Naive thymus-derived CD4-positive, alpha-beta T cell (primary cell): ENCODE measurements at places on chromosomes 6 and 20.

GRCh38 chr6:68760941-68761676 is 126.0 kb downstream of the ADGRB3 start:
- H3K27ac ChIP-seq = no peak overlapping the region
- H3K4me1 ChIP-seq = no peaks in the 10 kb centered on the region
- no peaks in the 10 kb centered on the region for H3K36me3 ChIP-seq
- no peak overlapping the region for H3K4me3 ChIP-seq
- H3K27me3 ChIP-seq = no peaks in the 10 kb centered on the region
- DNase-seq = no peak

- H3K27me3 ChIP-seq = no peaks in the 10 kb centered on the region
- no peaks in the 10 kb centered on the region for H3K36me3 ChIP-seq
- no peak overlapping the region for H3K4me3 ChIP-seq
- no peak overlapping the region for H3K27ac ChIP-seq
- no peak for DNase-seq
These were observed 16.9 kb downstream of the TDRD6 start for GRCh38 chr6:46704562-46704961.

DNA sequence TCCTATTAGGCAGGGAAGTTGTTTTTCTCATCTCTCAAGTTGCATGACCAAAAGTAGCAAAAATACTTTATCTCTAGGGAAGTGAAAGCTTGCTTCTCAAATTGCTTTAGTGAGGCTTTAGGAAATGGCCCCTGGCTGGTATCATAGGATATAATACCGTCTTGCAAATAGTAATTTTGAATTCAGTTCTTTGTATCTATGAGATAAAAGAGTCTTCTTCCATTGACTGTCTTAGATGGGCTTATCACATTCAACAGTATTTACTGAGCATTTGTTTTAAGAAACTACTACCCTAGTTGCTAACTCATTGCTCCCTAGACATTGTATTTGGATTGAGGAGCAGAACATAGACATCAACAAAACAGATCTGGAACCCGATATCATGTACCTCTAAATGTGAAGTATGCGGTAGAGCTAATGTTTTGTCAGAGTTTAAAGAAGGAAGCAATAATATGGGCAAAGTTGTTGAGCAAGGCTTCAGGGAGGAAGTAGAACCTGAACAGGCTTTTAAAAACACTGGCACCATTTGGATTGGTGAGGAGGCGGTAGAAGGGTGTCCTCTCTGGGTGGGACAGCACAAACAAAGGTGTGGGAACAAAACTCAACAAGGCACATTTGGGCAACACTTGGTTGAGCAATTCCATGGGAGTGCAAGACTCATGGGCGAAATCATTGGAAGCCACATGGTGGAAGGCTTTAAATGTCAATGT is 101.5 kb downstream of the SGK1 start:
- H3K4me3 ChIP-seq = no peak overlapping the region
- no peaks in the 10 kb centered on the region for H3K27me3 ChIP-seq
- H3K27ac ChIP-seq = no peak overlapping the region
- no peak for DNase-seq
- H3K36me3 ChIP-seq = no peaks in the 10 kb centered on the region
- H3K4me1 ChIP-seq = no peaks in the 10 kb centered on the region

DNA sequence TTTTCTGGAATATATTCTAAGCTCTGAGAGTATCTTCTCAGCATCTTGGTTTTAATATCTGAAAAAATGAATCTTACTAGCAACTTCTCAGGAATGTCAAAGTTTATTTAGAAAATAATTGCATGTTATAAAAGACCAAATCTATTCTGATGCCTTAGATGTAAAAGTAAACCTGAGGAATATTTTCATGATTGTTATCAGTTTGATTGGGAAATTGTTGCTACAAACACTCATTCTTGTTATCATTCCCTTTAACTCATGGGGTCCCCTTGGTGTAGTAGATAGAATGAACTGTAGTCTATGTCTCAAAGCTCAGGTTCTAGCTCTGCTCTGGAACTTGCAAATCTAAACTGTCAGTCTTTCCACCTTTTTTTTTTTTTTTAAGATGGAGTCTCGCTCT is 50.0 kb downstream of the SNRNP48 start:
- H3K4me1 ChIP-seq = no peaks in the 10 kb centered on the region
- no peak overlapping the region for H3K4me3 ChIP-seq
- H3K27ac ChIP-seq = no peak overlapping the region
- H3K27me3 ChIP-seq = no peaks in the 10 kb centered on the region
- DNase-seq = no peak
- H3K36me3 ChIP-seq = no peaks in the 10 kb centered on the region

DNA sequence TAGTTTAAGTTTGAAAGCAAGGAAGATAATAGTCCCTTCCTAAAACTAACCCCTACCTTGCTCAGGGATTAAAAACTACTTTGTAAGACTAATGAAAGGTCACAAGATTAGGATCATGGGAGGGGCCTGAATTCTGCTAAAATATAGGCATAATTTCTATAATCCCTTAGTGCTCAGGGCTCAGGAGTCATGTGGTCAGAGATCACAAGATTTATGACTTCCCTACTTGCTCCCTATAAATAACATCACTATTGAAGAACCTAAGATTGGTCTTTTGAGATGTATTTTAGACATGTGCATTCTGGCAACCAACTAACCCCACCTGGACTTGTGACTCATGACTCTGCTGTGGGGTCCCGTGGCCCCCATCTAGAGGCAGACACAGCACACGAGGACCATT is 81.1 kb downstream of the STMND1 start:
- no peak overlapping the region for H3K27ac ChIP-seq
- no peaks in the 10 kb centered on the region for H3K36me3 ChIP-seq
- no peaks in the 10 kb centered on the region for H3K4me1 ChIP-seq
- no peak for DNase-seq
- H3K4me3 ChIP-seq = no peak overlapping the region

DNA sequence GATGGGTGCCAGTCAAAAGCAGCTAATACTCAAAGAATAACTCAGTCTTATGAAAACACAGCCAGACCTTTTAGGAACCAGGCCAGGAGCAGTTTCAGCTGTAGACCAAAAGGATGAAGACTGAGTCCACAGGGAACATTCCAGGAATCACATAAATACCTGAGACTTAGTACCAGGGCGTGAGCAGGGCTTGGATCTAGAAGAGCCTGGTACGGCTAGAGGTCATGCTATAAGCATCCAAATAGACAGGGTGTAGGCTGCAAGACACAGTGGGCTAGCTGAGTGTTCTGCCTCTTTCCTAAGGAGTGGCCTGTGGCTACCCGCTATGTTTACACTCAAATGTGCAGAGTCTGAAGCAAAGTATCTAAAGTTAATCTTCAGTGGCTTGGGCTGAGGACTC is 29.5 kb upstream of the LRRC1 start:
- no peaks in the 10 kb centered on the region for H3K36me3 ChIP-seq
- no peak overlapping the region for H3K27ac ChIP-seq
- no peak for DNase-seq
- no peak overlapping the region for H3K4me3 ChIP-seq
- no peaks in the 10 kb centered on the region for H3K27me3 ChIP-seq

GRCh38 chr6:25615471-25615870 is 36.5 kb upstream of the SCGN start:
- H3K4me1 ChIP-seq = no peaks in the 10 kb centered on the region
- no peak overlapping the region for H3K4me3 ChIP-seq
- no peak overlapping the region for H3K27ac ChIP-seq
- H3K27me3 ChIP-seq = no peaks in the 10 kb centered on the region

DNA sequence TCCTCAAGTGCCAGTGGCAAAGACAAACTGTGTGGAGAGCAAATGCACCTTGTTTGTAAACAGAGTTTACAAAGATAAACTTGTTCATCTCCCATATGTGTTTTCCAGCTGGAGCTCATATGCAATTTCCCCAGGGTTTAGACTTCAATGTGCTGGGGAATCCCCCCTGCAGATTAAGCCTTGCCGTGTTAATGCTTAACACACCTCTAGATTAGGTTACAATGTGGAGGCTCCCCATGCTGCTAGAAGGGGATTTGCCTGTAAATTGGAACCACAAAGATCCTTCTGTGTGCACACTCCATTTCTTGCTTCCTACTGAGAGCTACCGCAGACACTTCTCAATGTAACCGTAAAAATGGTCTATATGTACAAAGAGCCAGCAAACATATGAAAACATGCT is 263.1 kb downstream of the TBX18 start:
- no peaks in the 10 kb centered on the region for H3K4me1 ChIP-seq
- no peaks in the 10 kb centered on the region for H3K36me3 ChIP-seq
- no peak overlapping the region for H3K27ac ChIP-seq
- DNase-seq = no peak
- no peaks in the 10 kb centered on the region for H3K27me3 ChIP-seq

DNA sequence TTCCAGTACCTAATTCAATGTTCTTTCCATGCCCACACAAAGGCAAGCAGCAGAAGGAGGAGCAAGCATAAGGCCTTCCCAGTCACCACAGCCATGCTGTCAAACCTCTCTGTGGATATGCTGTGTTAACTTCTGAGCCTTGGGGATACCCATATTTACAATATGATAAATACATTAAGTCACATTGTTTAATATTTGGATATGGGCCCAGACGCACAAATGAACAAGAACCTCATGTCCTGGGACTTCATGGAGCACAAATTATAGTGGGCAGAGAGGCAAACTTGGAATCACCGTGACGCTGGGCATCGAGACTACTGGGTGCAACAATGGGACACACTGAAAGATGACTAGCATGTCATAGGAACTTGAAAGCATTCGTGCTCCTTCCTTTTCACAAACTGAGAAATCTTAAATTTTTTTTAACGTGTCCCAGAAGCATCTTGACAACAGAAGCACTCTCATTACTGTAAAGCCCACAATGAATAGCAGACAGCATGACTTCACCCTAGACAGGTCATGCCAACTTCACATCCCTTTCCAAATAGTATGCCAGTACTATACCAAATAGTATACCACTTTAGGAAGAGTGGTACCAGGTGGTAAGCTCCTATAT is 16.0 kb downstream of the SOD2 start:
- no peaks in the 10 kb centered on the region for H3K27me3 ChIP-seq
- no peak overlapping the region for H3K27ac ChIP-seq
- H3K4me3 ChIP-seq = no peak overlapping the region

DNA sequence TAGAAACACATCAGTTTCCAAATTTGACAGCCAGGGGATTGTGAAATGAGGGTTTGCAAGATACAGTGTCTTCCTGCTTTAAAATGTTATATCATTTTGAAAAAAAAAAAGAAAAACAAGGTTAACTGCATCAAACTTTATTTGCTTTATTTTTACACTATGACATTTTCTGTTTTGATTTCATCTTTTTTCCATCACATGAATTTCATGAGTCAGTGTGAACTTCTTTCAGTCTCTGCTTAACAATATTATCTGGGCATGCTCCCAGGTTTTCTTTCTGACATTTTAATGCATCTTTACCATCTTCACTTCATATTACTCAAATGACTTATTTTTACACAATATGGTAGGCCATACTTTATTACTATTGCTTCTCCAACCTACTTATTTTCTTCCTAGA is 1.9 kb downstream of the NCOA7 start:
- H3K27me3 ChIP-seq = no peaks in the 10 kb centered on the region
- H3K4me1 ChIP-seq = peaks cover 28% of the 10 kb centered on the region
- H3K36me3 ChIP-seq = no peaks in the 10 kb centered on the region
- no peak overlapping the region for H3K27ac ChIP-seq
- H3K4me3 ChIP-seq = no peak overlapping the region

- H3K36me3 ChIP-seq = no peaks in the 10 kb centered on the region
- H3K27ac ChIP-seq = no peak overlapping the region
- no peak overlapping the region for H3K4me3 ChIP-seq
- DNase-seq = no peak
These were observed 802.0 kb downstream of the C6orf118 start for GRCh38 chr6:164507206-164507940.

DNA sequence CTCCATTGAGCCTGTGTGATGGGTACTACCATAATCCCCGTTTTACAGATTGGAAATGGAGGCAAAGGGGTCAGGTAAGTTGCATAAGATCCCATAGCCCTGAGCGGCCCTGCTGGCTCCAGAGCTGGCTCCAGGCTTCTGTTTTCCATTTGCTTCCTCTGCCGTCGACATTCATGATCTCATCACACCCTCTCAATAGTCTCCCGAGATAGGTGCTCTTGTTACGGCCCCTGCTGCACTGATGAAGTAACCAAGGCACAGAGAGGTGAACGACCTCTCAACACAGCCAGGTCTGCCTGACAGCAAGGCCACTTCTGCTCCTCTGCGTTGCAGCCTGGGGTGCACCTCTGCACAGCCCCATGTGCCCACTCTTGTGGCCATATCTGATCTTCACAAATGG is 16.9 kb downstream of the CDH22 start:
- no peak overlapping the region for H3K4me3 ChIP-seq
- H3K36me3 ChIP-seq = no peaks in the 10 kb centered on the region
- DNase-seq = no peak
- no peaks in the 10 kb centered on the region for H3K4me1 ChIP-seq
- no peak overlapping the region for H3K27ac ChIP-seq

DNA sequence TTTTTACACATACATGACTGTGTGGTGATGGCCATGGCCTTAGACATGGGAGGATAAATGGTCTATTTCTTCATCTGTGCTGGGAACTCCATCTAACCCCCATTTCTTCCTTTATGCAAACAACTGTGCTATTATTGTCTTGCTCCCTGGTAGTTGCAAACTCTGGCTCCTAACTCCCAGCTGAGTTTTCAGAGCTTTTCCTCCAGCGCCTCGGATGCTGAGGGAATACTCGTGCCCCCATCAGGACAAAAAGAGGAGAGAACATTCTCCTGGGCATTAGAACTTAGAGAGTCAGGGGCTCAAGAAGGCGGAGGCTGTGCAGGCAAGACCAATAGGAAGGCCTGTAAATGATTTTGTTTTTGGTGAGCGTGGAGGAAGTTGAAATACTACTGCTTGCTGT is 2.1 kb downstream of the DAAM2 start:
- no peaks in the 10 kb centered on the region for H3K4me1 ChIP-seq
- DNase-seq = no peak
- H3K36me3 ChIP-seq = no peaks in the 10 kb centered on the region
- H3K4me3 ChIP-seq = no peak overlapping the region

- H3K27ac ChIP-seq = no peak overlapping the region
- no peaks in the 10 kb centered on the region for H3K4me1 ChIP-seq
- DNase-seq = no peak
- no peaks in the 10 kb centered on the region for H3K27me3 ChIP-seq
- H3K4me3 ChIP-seq = no peak overlapping the region
These were observed 189.2 kb downstream of the UTRN start for GRCh38 chr6:144474290-144474689.

GRCh38 chr6:80767808-80768207 is 661.3 kb downstream of the BCKDHB start:
- no peak overlapping the region for H3K27ac ChIP-seq
- H3K36me3 ChIP-seq = no peaks in the 10 kb centered on the region
- no peak for DNase-seq
